ENCODE measurements at places on chromosomes 3 and 15. TPM values are rescaled to one million over a fixed set of nuclear protein-coding genes. Genes with fewer than 3 reads are reported as not detected.

DNA sequence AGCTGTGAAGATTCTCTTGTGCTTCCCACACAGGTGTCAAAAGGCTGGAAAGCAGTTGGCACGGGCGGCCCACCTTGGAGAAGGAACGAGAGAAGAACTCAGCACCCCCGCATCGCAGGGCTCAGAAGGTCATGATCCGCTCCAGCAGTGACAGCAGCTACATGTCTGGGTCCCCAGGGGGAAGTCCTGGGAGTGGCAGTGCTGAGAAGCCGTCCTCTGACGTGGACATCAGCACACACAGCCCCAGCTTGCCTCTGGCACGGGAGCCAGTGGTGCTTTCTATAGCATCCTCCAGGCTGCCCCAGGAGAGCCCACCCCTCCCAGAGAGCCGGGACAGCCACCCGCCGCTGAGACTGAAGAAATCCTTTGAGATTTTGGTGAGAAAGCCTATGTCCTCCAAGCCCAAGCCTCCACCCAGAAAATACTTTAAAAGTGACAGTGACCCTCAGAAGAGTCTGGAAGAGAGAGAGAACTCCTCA lies 31.4 kb downstream of the STARD5 start:
- peaks cover 8% of the 10 kb centered on the region for H3K4me1 ChIP-seq
- no peak overlapping the region for H3K27ac ChIP-seq
- peaks cover 5% of the 10 kb centered on the region for H3K27me3 ChIP-seq
- no peak overlapping the region for H3K4me3 ChIP-seq
- no peaks in the 10 kb centered on the region for H3K36me3 ChIP-seq

DNA sequence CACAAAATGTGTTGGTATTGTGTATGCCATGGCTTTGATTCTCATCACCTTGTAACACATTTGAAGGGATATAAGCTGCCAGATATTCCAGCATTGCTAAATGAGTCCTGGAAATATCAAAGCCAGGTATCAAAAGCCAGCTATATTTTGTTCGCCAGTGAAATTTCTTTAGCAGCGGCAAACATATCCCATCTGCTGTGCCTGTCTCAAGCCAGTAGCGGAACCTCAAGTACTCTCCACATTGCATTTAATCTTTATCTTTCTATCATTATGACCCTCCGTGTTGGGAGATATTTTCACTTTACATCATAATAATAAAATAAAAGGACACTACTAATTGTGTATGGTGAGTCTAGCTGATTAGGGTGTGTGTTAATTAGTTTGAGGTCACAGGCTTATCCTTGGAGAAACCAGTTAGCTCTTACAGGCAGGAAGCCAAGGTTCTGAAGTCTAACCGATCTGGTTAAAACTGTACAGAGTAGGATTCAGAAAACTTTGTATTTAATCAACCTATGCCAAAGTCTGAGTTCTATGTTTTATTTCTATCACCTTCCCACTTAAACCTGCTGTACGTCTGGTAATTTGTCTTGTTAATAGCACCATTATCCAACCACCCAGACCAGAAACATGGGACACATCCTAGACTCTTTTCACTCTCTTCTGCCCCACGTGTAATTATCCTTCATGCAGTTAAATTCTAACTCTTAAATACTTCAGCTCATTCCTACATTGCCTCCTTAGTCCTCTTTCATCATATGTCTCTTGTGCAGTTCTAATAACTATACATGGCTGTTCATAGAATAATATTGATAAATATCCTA lies 14.5 kb downstream of the TIPARP start:
- no peaks in the 10 kb centered on the region for H3K27me3 ChIP-seq
- H3K4me1 ChIP-seq: peaks cover 63% of the 10 kb centered on the region
- no peaks in the 10 kb centered on the region for H3K36me3 ChIP-seq

DNA sequence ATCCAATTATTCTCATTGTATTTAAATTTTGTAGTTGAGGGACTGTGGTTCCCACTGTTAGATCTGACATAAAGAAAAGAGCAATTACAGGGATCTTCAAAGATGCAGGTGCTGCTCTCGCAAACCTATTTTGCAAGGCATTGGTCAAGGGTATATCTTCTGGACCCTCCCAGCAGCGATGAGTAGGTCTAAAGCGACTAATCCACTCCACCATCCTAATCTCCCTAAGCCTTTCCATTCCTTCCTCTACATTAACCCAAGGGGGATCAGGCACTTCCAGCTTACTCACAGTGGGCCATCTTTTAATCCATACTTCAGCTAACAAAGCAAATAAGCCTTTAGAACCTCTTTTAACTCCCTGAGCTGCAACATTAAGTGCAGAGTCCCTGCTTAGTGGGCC lies 37.0 kb upstream of the CPOX start:
- no peak overlapping the region for H3K4me3 ChIP-seq
- no peaks in the 10 kb centered on the region for H3K27me3 ChIP-seq
- no peak for DNase-seq
- H3K27ac ChIP-seq: no peak overlapping the region
- H3K4me1 ChIP-seq: no peaks in the 10 kb centered on the region

- no peaks in the 10 kb centered on the region for H3K36me3 ChIP-seq
- no peak overlapping the region for H3K4me3 ChIP-seq
- peaks cover 4% of the 10 kb centered on the region for H3K27me3 ChIP-seq
- H3K4me1 ChIP-seq: no peaks in the 10 kb centered on the region
Measured at GRCh38 chr3:16801223-16801622, 83.5 kb upstream of the PLCL2 start.

DNA sequence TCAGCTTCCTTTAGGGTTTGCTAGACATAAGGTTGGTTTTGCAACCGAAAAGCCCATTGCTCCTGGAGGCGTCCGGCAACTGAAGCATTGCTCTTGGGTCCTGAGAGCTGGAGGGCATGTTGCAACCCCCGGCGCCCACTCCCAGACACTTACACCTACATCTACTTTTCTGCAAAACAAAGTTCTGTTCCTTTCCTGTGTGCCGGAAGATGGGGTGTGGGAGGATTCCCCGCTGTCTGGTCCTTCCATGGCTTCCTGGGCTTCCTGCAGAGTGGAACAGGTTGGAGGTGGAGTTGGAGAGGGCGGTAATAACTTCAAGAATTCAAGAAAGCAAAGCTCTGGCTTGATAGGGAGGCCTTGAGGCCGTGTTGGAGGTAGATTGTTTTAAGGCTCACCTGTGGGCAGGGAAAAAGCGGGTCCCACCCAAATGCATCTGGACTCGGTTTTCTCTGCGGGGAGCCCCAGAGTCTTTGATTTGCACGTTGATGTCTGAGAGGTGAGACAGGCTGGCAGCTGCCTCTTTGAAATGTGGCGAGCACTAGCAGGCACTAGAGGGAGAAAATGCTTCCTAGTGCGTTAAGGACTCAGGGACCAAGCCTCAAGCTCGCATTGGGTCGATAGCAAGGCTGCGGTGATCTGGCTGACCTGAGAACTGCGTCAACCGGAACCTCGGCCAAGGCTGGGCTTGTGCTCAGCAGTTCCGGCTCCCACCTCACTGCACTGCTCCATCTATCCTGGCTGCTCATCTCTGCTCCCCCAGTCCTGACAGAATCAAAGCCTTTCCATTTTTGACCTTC lies 39.5 kb downstream of the NR2F2 start:
- H3K27me3 ChIP-seq: no peaks in the 10 kb centered on the region
- no peaks in the 10 kb centered on the region for H3K36me3 ChIP-seq
- no peak overlapping the region for H3K27ac ChIP-seq

FGD5 gene
- 45.4 TPM for polyA plus RNA-seq

SMAD6 gene
- polyA plus RNA-seq: 7.3 TPM

CADPS gene
- not detected for polyA plus RNA-seq

DNA sequence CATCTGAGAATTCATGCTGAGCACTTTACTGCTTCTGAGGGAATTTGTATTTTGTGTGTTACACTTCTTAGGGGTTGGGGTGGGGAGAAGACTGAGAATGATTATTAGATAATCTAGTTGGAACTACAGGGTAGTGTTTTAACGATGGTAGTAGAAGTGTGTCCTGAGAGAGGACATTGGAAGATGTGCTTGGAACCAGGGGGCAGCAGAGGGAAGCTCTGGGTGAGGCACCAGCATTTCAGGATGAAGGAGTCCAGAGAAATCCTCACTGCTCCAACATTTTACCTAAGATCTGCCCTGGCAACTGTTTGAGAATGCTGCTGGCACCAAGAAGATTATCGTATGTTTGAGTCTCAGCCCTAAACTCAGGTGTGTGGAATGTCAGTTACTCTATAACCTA lies 145.5 kb downstream of the SQOR start:
- DNase-seq: no peak
- no peak overlapping the region for H3K4me3 ChIP-seq
- peaks cover 8% of the 10 kb centered on the region for H3K27me3 ChIP-seq
- H3K4me1 ChIP-seq: no peaks in the 10 kb centered on the region

GRCh38 chr15:77606142-77607034 lies 26.3 kb downstream of the LINGO1 start:
- no peak overlapping the region for H3K4me3 ChIP-seq
- DNase-seq: peak; percentile 41
- peaks cover 3% of the 10 kb centered on the region for H3K4me1 ChIP-seq
- H3K36me3 ChIP-seq: no peaks in the 10 kb centered on the region
- no peak overlapping the region for H3K27ac ChIP-seq
- no peaks in the 10 kb centered on the region for H3K27me3 ChIP-seq

DNA sequence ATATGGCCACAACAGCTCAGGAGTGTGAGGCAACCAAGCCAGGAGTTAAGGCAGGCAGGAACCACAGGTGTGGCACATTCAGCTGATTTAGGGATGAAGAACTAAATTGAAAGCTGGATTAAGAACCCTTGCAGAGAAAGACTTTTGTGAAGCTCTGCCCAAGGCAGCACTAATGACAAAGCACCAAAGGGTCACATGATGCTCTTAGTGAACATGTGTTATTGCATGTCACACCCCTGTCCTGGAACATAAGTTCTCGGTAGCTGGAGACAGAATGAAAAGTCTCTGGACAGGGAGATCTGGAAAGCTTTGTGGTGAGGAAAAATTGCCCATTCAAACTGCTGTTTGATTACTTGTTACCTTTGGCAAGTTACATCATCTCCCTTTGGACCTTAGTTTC lies 3.2 kb downstream of the EAF1 start:
- H3K4me3 ChIP-seq: no peak overlapping the region
- no peak overlapping the region for H3K27ac ChIP-seq
- no peaks in the 10 kb centered on the region for H3K27me3 ChIP-seq

GRCh38 chr15:66472176-66472999 lies 25.2 kb downstream of the SNAPC5 start:
- H3K27me3 ChIP-seq: no peaks in the 10 kb centered on the region
- H3K4me3 ChIP-seq: no peak overlapping the region
- peaks cover 11% of the 10 kb centered on the region for H3K4me1 ChIP-seq
- H3K36me3 ChIP-seq: no peaks in the 10 kb centered on the region

DNA sequence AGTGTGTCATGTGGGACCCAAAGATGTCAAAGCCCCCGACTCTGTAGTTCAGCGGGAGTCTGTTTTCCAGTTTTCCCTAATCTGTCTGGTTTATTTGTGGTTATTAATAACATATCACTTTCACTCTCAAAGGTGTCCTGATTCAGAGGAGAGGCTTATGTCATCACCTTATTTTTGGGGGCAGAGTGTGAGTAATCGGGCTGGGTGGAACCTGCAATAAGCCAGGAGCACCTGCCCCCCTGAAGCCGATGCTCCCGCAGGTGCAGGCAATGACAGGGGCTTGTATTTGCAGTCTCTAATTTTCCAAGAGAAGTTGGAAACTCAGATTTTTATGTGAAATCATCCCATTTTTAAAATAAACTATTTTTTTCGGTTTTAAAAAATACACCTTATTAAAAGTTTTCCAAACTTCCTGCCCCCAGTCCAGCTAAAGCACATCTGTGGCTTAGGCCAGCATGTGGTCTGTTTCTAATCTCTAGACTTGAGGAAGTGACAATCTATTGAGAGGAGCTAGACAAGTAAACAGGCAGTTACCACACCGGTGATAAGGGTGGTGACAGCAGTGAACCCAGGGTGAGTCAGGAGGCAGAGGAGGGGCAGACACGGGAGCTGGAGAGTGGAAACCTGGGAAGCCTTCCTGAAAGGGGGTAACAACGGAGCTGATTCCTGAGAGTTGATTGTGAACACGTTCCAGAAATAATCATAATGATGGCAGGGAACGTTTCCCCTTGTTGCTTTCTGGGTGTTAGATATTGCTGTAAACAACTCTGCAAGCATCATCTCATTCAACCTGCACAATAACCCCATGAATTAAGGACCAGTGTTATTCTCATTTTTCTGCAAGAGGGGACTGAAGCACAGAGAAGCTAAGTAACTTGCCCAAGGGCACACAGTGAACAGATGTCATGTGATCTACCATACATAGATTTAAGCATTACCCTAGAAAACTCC lies 37.2 kb downstream of the BHLHE40 start:
- peak overlapping the region; percentile 86 for H3K27ac ChIP-seq
- peaks cover 35% of the 10 kb centered on the region for H3K4me1 ChIP-seq
- no peaks in the 10 kb centered on the region for H3K27me3 ChIP-seq
- H3K4me3 ChIP-seq: no peak overlapping the region
- peak; percentile 85 for DNase-seq

GOLGA8T gene
- 0.04 TPM for polyA plus RNA-seq

IQCF2 gene
- polyA plus RNA-seq: not detected

NRROS gene
- 8.7 TPM for polyA plus RNA-seq

PIGZ gene
- 7.0 TPM for polyA plus RNA-seq

DNA sequence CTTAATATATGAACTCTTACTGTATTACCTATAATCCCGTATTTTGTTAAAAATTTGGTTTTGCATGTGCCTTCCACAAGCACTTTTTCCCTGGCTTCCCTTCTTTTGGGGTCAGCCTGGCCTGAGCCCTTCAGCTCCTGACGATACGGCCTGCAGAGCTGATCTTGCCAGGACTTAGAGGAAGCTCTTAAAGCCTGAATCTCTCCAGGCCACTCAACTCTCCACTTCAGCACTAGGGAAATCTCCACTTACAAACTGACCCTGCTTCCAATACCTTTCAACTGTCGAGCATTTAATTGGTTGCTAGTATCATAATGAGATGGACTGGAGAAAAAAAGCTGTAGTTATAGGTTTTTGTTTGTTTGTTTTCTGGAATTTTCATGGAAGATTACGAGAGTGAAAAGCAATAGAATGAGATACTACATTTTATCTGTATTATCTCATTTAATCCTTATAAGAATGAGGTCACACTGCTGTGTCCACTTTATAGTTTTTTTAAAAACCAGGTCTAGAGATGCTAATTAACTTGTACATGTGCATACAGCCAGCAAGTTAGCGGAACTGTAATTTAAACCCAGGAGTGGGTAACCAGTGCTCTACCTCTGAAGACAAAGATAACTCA lies 54.8 kb downstream of the ZBTB38 start:
- peaks cover 11% of the 10 kb centered on the region for H3K36me3 ChIP-seq
- peaks cover 22% of the 10 kb centered on the region for H3K4me1 ChIP-seq
- H3K27me3 ChIP-seq: no peaks in the 10 kb centered on the region
- DNase-seq: no peak
- no peak overlapping the region for H3K27ac ChIP-seq

NPAP1 gene
- polyA plus RNA-seq: not detected
